ENCODE measurements at places on chromosomes 4 and X. TPM values are rescaled to one million over a fixed set of nuclear protein-coding genes. Genes with fewer than 3 reads are reported as not detected.
A peak's percentile ranks its signal among the peaks of the same experiment; 100 is the strongest.

- no peak for DNase-seq
Observed at GRCh38 chrX:140525448-140525847, 20.6 kb upstream of the SOX3 start.

Gene USP17L10
- total RNA-seq, result not detected

Gene TBC1D19
- total RNA-seq, result 9.9 TPM

- DNase-seq, result no peak
Observed at GRCh38 chr4:41420541-41420940, 117.4 kb upstream of the LIMCH1 start.

DNA sequence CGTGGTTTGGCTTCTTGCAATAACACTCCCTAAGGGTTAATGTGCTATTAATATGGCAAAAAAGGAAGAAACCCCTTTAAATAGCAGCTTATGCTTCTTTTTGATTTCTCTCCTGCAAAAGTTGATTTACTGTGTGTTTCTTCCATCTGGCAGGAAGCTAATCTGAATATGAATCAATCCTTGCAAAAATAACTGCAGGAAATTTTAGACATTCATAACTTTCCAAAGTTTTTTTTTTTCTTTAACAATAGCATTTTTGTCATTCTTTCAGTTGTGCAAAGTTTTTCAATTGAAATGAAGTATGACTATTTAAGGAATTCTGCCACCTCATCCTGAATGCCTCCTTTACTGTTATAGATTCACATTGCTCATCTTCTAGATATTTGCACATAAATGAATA is 115.6 kb downstream of the SPANXA1 start:
- no peak for DNase-seq

DNA sequence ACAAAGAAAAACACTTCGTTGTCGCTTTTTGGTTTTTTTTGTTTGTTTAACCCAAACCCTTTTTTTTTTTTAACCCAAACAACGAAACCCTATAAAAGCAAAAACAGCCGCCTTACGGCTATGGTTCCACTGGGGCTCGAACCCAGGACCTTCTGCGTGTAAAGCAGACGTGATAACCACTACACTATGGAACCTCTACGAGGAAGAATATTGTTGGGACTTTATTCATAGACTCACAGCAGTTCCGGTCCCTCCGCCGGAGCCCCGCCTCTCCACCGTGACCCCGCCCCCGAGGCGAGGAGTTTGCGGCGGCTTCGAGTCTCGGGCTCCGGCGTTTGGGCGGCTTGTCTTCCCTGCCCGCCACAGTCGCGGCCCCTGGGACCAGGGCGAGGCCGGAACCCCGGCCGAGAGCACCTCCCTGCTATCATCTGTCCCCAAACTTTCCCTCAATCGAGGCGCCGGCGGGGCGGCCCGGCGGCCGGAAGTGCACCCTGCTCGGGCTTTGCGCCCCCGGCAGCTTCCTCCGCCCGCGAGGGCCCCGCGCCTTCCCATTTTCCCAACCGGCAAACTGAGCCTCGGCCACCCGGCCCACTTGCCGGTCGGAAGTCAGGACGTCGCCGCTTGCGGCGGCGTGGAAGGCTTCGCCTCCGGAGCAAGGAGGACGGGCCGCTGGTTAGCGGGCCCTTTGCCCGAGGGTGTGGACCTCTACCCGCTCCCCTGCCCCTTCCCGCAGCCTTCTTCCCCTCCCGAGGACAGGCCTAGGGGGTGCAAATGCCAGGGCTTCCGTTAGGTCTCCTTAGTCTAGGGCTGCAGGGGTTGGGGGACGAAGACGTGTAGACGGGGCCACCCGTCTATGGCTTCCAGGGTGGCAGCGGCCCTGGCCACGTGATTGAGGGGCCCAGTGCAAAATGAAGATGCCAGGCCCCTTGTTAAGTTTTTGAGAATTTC is 3.2 kb upstream of the RS1 start:
- peak; percentile 69 for DNase-seq

DNA sequence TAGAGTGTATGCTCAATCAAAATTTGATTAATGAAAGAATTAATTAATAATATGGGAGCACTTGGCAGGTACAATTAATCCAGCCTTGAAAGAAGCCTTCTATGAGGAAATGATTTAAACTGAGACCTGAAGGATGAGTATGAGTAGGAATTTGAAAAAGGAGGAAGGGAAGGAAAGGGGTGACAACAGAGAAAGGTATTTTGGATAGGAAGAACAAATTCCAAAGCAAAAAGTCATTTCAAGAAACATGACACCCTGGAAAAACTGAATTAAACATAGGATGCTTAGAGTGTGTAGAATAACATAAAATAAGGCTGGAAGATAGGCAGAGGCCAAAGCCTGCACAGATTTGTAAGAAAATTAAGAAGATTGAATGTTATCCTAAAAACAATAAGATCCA is 29.6 kb downstream of the PHOX2B start:
- DNase-seq, result no peak

Gene RGN
- total RNA-seq, result not detected

GRCh38 chr4:152534541-152535359 is 1.1 kb downstream of the FBXW7 start:
- peak; percentile 34 for DNase-seq

Gene SHROOM4
- 1.6 TPM for total RNA-seq

- DNase-seq, result no peak
Observed at GRCh38 chr4:59127743-59128142, 2017.6 kb upstream of the IGFBP7 start.

- DNase-seq, result no peak
Observed at GRCh38 chr4:142064181-142064580, 427.8 kb downstream of the IL15 start.

- no peak for DNase-seq
Observed at GRCh38 chr4:176492646-176493302, 173.0 kb downstream of the SPCS3 start.

DNA sequence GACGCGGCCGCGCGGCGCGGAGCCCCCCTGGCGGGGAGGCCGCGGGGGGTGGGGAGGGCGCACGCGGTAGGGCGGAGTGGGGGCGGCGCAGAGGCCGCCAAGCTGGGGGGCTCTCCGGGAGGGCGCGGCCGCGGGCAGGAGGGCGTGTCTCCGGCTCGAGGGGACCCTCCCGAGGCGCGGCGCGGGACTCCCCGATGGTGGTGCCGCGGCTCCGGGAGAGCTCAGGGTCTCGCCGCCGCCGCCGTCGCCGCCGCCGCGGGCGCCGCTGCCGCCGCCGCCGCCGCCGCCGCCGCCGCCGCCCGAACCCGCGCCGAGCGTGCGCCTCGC is 165 bp upstream of the PTCHD1 start:
- DNase-seq, result no peak

GRCh38 chr4:185257086-185257485 is 47.7 kb downstream of the SNX25 start:
- DNase-seq, result no peak

DNA sequence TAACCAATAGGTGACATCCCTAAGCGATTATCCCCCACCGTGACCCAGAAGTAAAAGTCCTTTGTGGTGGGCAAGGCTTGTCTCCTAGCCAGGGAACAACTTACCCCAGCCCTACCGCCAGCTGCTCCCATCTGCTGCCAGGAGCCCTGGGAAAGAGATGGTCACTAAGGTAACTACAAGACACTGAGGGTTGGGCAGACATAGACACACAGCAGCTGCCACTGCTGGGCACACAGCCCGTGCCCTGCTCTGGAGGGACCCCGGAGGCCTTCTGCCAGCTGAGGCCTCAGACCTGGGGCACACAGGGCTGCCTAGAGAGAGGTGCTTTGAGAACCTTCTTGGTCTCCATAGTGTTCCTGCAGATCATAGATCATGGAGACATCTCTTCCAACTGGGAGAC is 53.0 kb upstream of the PROM1 start:
- no peak for DNase-seq

- no peak for DNase-seq
Observed at GRCh38 chrX:148536961-148537360, 36.5 kb downstream of the AFF2 start.

DNA sequence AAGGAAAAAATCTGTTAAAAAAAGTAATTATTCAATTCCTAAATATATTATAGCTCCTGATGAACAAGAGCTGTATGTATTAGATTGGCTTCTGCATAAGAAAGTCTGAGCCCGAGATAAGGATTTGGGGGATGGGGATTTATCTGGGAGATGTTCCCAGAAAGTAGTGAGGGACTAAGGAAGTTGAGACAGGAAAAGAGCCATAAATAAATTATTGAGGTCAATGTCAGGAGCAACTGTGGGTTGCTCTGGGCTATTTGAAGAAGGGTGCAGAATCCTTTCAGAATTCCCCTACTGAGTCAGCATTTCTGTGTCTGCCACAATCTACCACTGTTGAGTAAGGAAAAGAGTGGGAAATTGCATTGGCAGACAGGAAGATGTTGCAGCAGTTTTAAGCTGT is 3.1 kb upstream of the TDO2 start:
- no peak for DNase-seq

- no peak for DNase-seq
Observed at GRCh38 chrX:68999356-68999755, 165.9 kb downstream of the PJA1 start.

Gene TKTL2
- not detected for total RNA-seq

Gene SPANXB1
- not detected for total RNA-seq

Gene SYP
- total RNA-seq, result 0.60 TPM
